ENCODE measurements at places on chromosomes 3 and 15.

DNA sequence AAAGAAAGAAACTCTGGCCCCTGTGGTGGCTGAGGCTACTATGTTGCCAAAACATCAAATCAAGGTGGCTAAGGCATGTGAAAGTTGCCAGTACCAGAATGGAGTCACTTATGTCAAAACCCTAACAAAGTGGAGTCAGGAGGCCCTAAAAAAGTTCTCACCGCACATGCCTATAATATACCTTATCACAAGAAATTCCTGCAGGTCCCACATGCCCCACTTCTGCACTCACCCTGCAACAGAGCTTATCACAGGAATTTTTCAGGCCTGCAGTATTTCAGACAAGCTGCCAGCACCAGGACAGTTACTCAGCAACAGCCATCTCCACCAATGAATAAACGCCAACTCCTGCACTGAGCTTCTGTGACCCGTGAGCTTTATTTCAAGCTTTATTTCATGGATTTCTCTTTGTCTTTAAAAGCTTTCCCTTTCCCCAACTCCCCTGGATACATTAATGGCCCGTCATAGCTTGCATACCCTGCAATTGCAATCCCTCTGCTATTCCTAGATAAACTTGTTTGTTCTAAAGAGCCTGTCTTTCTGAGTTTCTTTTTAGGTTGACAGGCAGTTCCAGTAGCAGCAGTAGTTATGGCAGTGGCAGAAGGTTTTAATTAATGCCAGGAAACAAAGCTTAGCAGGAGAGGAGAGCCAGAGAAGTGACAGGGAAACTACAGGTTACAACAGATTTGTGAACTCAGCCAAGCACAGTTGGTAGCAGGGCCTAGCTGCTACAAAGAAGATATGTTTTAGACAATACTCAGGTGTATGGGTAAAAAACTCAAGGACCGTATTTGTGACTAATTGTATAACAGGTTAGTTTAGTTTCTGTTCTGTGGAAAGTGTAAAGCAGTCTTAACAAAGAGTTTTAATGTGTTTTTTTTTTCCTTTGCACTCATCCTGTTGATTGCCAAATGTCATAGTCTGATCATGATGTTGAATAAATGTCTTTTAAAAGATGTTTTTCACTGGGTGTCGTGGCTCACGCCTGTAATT is 15.9 kb upstream of the TMEM42 start:
- DNase-seq = no peak

GRCh38 chr3:42841332-42841731 is 32.1 kb downstream of the ACKR2 start:
- DNase-seq = no peak

DNA sequence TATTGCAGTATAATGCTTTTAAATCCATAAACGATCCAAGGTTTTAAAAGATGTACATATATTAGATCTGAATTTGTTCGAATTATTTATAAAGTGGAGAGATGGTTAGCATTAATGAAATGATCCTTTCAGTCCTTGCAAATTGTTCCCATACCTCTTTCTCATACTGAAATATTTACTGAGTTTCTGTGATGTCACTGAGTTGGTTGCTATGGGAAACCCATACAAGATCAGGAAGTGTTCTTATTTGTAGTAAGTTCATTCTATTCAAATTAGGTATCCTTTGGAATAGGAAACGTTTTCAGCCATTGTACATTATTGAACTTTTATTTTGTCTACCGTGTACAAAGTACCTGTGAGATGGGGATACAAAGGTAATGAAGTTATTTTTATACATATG is 73.2 kb upstream of the CHL1 start:
- no peak for DNase-seq

GRCh38 chr15:34336991-34337556 is 507 bp downstream of the SLC12A6 start:
- no peak for DNase-seq

DNA sequence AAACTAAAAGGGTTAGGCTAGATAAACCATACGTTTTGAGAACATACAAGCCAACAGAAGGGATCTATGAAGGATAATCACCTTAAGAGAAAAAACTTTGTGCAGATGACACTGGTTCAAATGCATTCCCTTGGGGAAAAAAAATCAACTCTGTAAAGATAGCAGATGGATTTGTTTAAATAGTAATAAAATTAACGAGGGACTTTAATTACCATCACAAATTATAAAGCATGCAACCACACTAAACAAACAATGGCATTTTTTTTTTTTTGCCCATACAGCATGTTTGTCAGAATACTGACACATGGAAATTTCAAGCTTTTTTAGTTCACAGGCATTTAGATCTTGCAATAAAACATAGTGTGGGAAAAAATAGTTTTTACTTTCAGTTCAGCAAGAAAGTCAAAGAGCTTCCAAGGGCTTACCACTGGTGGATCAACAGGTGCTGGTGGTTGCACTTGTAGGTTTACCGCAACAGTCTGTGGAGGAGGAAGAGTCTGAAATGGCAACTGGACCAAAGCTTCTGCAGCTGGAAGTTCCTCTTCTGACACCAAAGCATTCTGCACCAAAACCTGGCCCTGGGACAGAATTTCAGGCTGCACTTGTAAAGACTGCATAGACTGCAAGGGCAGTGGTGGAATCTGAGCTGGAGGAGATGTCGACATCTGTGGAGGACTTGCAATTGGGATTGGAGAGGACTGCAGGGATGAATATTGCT is 53.1 kb downstream of the PHC3 start:
- no peak for DNase-seq

DNA sequence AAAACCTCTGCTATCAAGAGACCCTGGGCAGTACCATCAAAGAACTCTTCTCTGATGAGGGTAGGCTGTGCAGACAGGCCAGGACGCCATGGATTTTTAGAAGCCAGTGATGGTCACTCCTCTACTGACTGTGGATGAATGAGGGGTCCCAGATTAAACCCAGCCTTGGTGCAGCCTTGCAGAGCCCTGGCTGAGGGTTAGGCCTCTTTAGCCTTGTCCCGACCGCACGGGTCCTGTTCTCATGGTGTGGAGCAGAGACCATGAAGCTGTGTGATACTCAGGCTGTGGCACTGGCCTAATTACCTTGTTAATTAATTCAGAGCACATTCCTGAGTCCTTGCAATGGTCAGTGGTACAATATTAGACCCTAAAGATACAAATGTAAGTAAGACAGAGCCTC is 71.7 kb downstream of the FBN1 start:
- no peak for DNase-seq

Data from activated T-helper 1 cell treated with anti-CD3 and anti-CD28 coated beads, Interleukin-2, amount 50 U/mL, for 16 hours (primary cell).